ENCODE measurements at places on chromosomes 16 and 17.

- DNase-seq, result no peak
Observed at GRCh38 chr16:6656760-6657159, 675.9 kb upstream of the RBFOX1 start.

GRCh38 chr16:56603589-56603988, 4.8 kb upstream of the MT2A start:
- DNase-seq, result peak; percentile 41

- no peak for DNase-seq
Observed at GRCh38 chr16:85500220-85500619, 112.9 kb upstream of the GSE1 start.

- DNase-seq, result no peak
Observed at GRCh38 chr17:42277342-42277712, 1.1 kb upstream of the STAT5B start.

DNA sequence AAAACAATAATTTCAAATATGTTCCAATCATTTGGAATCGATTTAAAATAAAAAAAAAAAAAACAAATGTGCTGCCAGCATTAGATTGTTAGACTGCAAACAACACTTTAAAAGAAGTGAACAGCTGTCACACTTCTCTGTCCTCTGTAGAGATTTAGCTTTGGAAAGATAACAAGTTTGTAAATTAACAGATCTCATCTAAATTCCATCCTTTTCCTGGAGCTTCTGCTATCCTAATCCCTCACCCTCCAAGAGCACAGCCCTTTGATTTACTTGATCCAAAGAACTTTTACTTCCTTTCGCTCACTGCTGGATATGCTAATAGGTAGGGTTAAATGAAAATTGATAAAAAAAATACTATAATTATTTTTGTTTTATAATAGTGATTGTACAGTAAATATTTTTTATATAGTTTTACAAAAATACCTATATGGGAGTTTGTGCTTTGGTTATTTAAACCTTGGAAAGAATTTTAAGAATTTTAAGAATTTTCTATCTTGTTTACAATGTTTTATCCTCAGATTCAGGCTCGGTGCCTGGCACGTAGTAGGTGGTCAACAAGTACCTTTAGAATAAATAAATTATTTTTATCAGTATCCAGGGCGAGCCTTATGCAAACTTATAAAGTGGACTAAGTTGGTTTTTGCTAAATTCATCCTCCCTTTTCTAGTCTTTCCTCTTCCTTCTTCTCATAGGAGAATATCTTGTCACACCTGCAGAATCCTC, 21.6 kb downstream of the MAP2K6 start:
- DNase-seq, result no peak

DNA sequence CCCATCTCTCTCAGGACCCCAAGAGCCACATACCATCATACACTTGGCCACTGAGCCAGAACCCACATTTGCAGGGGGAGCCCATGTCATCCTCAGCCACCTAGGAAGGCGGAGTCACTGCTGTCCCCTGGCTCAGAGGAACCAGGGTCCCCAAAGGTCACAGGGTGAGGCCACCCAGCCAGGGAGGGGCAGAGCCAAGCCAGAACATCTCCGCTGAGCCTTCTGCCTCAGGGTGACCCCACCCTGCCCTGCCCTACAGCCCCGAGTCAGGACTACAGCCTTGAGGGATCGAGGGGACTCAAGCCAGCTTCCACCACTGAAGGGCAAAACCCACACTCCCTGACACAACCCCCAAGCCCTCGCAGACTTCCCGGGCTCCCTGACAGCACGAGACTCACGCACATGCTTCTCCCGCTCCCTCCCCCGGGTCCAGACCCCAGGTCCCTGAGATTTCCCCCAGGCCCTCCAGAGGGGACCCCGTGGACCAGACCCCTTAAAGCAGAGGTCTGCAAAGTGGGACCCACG, 17.4 kb downstream of the PIEZO1 start:
- no peak for DNase-seq

DNA sequence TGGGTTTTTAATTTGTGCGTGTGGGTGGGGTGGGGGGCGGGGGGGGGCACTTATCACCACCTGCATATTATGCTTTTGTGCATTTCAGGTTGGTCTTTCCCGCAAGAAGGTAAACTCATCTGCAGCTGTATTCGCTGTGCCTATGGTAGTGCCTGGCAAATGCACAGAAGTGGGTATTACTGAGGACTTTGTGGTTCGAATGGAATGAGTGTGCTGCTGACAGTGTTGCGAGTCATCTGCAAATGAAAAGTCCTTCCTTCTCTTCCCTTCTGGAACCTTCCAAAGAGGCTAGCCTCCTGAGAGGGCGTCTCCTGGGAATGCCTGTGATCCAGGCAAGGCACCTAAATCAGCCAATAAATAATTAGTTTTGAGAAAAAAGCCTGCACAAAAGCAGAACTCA, 532.9 kb downstream of the MAF start:
- DNase-seq, result no peak

- DNase-seq, result no peak
Observed at GRCh38 chr17:73738751-73739575, 94.7 kb upstream of the SDK2 start.

GRCh38 chr17:40602445-40603443, 37.5 kb upstream of the CCR7 start:
- no peak for DNase-seq

- DNase-seq, result no peak
Observed at GRCh38 chr16:72769876-72770275, 278.1 kb downstream of the ZFHX3 start.

- DNase-seq, result no peak
Observed at GRCh38 chr17:69761767-69762321, 313.2 kb upstream of the KCNJ16 start.

GRCh38 chr17:28252436-28252835, 66.6 kb upstream of the TMEM97 start:
- no peak for DNase-seq

DNA sequence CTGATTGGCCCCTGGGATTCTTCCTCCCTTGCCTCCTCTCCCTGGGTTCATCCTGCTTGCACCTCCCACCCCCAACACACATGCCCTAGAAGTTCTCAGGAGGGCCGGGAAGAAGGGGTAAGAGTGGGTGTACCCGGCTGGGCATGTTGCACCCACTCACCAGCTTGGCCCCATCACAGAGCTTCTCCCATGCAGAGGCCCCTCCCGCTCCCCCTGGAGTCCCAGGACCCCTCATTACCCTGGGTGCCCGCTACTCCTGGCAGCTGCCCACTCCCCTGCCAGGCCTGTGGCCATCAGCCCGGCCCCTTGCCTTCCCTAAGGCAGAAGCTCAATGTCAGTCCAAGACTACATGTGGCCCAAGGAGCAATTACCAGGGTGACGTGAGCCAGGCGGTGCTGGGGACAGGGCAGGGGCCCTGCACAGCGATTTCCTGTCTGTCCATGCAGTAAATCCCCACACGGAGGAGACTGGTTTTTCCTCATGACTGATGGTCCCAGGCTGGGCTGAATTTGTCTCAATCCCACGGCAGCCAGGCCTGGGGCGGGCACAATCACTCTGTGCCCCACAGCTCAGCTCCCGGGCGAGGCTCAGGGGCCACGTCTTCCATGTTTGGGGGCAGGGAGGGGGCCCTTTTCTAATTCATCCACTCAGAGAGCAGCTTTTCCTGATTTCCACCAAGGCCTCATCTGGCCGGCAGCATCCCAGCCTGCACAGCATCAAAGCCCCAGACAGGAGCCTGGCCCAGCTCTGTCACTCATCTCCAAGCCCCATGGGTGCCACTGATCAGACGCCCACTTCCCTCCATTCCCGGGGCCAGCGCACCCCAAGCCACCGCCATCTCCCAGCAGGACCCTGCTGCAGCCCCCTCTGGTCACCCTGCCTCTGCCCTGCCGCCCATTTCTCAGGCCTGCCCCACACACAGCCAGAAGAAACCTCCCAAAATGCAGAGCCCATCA, 234.7 kb downstream of the KATNIP start:
- DNase-seq, result no peak
